ENCODE measurements at places on chromosomes 3 and 15.

GRCh38 chr3:59730591-59730990, 680.8 kb upstream of the CFAP20DC start:
- no peak for DNase-seq

DNA sequence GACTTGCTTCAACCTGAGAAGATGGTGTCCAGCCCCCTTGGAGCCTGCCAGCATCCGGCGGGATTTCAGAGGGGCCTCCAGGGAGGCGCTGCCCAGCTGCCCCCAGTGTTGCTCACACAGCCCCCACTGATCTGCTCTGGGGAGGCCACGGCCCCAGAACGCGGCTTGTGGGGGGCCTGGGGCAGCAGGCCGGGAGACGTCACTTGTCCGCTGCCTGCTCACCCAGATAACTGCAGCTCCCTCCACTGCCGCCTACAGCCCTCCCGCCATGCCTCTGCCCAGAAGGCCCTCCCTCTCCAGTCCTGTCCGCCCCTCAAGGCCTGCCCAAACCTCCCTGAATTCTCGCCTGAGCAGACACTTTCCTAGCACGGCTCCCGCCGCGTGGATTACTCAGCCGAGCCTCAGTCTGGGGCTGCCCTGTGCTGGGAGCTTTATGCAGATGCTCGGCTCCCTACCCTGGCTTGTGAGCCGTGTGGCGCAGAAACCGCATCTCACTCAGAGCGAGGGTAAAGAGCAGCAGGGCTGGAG, 17.2 kb upstream of the ADIPOQ start:
- peak; percentile 27 for DNase-seq

DNA sequence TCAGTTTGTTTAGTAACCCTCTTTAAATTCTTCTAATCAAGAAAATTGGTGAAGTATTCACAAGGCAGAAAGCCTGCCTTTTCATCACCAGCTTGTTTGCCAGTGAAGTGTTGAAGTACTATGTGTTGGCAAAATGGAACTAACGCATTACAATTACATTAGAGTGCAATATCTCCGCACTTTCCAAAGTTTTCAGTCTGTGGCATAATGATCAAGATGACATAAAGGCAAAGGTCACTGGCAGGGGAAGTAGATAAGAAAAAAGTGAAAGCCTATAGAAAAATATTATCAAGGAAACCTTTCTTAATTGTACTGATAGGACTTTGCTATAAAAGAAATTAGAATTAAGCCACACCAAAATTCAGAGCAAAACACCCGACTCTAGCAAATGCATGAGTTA, 25.0 kb upstream of the TM4SF1 start:
- DNase-seq = no peak

DNA sequence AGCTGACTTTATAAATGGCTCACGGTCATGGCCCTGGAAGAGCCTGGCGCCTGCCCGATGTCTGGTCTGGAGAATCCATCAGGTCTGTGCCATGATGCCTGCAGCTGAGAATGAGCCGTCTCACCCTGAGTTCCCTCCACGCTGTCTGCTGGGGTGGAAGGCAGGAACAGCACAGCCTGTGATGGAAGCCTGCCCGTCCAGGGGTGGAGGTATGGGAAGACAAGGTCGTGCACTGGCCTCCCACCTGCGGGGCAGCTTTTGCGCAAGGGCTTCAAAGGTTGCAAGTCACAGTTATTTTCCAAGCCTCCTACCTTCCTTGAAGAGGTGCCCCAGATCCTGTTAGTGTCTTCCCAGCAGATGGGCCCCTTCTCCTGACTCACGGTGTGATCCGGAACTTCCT, 275.5 kb downstream of the FAM43A start:
- DNase-seq = no peak

- no peak for DNase-seq
Measured at GRCh38 chr3:37093481-37093880, 80.9 kb downstream of the LRRFIP2 start.

- DNase-seq = no peak
Measured at GRCh38 chr3:49903451-49904424, at the start of gene MST1R. TSS of gene MST1R (minus strand) at chr3:49903873. CDS start at chr3:49903609, 264 bp downstream.

DNA sequence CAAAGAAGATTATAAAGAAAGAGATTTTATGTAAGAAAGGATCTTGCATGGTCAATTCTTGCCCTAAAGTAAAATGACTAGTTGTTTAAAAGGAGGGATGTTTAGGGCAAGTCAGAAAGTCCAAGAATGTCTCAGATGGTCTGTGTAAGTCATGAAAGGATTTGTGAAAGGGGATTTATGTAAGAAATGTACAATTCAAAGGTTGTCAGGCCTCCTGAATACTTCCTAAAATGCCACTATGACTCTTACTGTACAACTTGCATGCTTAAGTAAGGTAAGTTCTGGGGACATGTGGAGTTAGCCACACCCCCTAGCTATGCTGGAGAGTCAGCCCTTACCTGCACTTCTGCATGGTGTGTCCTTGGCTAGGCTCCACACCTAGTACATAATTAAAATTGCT, 328.9 kb upstream of the TGFBR2 start:
- no peak for DNase-seq

- DNase-seq = no peak
Measured at GRCh38 chr15:85589851-85590250, 204.9 kb downstream of the KLHL25 start.

GRCh38 chr15:63526401-63526800, 22.0 kb downstream of the USP3 start:
- no peak for DNase-seq

DNA sequence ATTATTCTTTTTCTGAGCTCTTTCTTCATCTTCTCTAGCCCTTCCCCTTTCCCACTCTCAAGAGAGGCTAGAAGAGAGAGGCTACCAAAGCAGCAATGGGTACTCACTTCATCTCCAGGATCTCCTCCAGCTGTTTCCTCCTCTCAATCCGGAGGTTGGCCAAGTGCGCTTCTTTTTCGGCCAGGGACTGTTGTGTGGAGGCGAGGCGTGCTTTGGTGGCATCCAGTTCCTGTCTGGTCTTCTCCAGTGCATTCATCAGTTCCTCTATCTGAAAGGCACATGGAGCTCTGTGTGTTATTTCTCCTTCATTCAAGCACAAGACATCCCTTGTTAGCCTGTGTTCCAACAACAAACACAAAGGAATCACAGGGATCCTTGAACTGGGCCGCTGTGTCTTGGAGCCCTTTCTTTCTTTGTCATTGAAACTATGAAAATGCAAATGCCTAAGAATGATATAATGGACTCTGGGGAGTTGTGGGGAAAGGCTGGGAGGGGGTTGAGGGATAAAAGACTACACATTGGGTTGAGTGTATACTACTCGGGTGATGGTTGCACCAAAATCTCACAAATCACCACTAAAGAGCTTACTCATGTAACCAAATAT, 401.3 kb upstream of the WNT5A start:
- no peak for DNase-seq

DNA sequence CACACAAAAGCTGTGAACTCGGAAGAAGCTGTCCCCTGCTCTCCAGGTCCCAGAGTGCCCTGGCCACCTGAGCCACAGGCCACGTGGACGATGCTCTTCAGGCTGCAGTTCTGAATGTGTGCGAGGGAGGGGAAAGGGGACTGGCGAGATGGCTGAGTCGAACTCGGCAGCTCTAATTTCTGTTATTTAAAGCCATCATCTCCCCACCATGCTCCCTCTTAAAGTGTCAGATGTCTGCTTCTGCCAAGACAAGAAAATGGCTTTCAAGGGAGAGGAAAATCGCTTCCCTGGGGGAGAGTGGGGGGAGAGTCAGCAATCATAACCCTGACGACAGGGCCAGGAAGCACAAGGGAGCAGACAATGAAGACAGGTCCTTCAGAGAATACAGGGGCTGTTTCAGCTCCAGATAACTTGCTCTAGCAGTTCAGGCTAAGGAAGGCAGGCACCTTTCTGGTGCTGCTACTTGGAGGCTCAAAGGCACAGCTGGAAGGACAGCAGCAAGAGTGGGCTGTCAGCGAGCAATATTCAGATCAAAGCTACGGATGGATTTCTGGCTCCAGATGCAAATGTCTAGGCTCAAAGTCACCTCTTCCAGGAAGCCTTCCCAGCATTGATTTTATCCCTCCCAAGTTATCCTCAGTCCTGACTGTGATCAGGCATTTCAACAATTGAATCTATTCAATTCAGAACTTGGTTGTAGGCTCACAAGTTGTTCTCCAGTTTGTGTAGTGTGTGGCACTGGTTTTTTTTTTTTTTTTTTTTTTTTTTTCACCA, 15.5 kb upstream of the CCDC33 start:
- no peak for DNase-seq

DNA sequence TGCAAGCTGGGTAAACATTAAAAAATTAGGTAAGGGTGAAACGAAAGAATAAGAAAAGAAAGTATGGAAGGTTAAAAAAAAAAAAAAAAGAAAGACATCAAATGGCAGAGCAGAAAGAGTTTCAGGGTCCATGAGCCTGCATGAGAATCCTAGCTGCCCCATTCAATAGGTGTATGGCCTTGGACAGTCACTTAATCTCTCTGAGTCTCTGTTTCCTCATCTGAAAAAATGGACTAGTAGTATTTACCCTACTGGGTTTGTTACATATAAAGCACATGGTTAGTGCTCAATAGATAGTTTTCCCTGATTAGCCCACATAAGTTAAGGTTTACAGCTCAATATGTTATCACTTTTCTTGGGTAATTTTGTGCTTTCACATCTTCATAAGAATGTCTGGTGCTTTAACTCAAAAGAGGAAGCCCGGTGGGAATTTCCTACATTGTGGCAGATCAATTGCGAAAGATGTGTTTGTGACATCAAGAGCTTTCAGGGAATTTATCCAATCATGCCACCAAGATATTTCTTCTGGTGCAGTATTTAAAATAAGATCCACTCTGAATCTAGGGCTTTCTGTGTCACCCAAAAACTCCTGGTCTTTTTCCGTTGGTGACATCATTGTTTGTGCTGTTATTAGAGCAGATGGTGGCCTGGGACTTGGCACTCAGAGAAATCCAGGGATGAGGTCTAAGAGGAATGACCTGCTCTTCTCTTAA, 57.2 kb upstream of the UBE2E1 start:
- DNase-seq = no peak

DNA sequence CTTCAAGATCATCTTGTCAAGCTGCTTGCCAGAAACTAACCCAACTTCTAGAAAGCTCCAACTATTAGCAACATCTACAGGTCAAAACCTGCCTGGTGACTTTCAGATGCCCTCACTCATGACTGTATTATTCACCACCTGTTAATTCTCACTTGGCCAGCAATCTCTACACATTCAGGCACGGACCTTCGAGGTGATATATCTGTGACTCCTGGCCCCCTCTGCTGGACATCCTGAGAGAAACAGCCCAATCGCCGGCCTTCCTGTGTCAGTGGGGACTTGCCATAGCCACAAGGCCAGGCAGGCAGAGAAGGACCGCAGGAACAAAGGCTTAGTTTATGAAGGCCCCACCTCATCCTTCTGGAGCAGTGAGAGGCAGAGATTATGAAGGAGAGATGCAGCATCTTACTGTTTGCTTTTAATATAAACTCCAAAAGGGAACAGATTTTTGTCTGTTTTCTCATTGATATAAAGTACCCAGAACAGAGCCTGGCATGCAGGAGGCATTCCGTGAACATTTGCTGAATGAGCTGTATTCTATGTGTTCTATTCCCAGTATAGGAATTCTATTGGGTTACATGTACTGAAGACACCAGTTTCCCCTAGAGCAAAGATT, 24.4 kb upstream of the OCA2 start:
- DNase-seq = peak; percentile 39

DNA sequence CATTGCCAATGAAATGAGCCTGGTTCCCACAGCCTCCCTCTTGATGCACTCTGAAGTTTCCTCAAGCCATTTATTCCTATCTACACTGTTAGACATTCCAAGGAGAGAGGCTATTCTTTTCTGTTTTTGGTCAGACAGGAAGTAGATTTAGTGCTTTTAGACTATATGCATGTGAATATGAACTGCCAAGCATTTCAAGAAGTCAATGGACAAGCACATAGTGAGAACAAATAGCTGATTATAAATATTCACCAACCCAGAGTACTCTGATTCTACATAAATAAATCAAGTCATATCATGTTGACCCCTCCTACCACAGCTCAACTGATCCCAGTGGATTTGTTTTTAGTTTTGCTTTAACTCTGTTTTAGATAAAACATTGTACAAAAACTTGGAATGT, 412.5 kb upstream of the RARB start:
- no peak for DNase-seq

DNA sequence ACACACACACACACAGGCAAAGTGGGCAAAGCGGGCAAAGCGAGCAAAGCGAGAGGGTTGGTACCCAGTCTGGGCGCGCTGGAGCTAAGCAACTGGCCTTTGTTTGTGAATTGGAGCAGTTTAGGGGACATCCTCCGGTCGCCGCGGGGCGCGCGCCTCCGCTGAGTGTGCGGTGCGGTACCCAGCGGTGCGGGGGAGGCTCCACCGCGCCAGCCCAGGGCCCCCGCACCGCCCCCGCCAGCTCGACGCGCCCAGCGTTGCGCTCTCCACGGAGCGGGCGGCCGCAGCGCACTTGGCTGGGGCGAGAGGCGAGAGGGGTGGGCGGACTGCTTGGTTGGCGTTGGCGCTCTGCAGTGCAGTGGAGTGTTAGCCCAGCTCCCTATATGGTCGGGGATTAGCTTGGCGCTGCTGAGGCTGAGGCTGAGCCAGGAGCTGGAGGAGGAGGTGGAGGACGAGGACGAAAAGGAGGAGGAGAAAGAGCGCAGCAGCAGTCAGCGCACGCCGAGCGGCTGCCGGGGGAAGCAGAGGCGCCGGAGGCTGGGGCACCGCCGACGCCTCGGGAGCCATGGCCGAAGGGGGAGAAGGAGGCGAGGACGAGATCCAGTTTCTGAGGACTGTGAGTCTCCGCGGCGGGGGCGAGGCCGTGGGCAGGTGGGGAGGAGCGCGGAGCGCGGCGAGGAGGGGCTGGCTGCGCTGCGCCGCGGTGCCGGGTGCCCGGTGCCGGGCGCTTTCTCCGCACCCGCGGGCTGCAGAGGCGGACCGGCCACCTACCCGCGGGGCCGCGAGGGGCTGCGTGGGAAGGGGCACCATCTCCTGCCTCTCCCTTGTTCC, at the start of gene RYR3:
TSS of gene RYR3 (plus strand) at position 487 of the 831 bp plus-strand sequence. CDS start at position 566, 79 bp downstream.
- DNase-seq = peak; percentile 41

- no peak for DNase-seq
Measured at GRCh38 chr3:123154020-123154985, 47.4 kb upstream of the SEC22A start.

DNA sequence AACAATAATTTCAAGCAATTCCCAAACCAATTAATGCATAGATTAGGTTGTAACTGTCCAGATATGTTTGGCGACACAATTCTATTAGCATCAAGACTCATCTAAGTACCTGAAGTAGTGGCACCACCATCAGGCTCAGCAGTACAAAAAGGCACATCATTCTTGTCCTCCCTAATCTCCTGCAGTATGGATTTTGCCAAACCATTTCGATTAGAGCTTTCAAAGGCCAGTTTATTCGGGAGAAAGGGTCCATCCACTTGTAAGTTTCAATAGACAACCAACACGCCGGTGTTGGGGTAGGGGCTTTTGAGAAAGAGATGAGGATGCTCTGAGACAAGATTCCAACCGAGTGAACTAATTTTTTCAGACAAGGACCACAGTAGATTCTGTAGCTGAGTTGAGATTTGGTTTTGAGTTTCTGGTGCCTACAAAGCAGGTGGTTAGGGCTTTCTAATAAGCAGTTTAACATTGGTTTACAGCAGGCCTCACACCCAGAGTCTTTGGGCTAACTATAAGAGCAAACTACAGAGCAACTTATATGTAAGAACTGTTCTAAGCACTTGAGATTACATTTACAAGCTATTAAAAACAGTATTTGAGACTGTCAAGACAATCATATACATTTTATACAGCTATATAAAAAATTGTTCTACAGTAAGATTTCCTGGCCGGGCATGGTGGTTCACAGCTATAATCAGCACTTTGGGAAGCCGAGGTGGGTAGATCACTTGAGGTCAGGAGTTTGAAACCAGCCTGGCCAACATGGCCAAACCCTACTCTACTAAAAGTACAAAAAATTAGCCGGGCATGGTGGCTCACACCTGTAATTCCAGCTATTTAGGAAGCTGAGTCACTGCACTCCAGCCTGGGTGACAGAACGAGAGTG, 4.5 kb downstream of the RPL22L1 start:
- no peak for DNase-seq

Data from NCI-H1417 treated with DMSO at 0.1 percent for 48 hours (cell line).